Activated CD4-positive, alpha-beta T cell treated with anti-CD3 and anti-CD28 coated beads for 1 hour (primary cell): ENCODE measurements at places on chromosomes 1 and 21.

- peak; percentile 11 for DNase-seq
Observed at GRCh38 chr1:241518476-241519307, 863 bp downstream of the FH start.

DNA sequence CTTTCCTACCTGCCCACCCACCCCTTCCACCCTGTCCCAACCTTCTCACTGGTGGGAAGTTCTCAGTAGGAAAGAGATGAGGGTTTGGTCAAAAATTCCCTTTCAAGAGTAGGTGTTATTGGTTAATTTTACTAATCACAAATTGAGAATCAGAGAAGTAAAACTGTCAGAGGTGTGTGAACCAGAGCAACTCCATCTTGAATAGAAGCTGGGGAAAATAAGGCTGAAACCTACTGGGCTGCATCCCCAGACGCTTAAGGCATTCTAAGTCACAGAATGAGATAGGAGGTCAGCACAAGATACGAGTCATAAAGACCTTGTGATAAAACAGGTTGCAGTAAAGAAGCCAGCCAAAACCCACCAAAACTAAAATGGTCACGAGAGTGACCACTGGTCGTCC lies 11.5 kb downstream of the PLA2G2D start:
- DNase-seq, result no peak

GRCh38 chr1:204672482-204673121 lies 12.9 kb downstream of the LRRN2 start:
- no peak for DNase-seq

GRCh38 chr21:26641062-26641461 lies 68.0 kb upstream of the CYYR1 start:
- DNase-seq, result no peak

DNA sequence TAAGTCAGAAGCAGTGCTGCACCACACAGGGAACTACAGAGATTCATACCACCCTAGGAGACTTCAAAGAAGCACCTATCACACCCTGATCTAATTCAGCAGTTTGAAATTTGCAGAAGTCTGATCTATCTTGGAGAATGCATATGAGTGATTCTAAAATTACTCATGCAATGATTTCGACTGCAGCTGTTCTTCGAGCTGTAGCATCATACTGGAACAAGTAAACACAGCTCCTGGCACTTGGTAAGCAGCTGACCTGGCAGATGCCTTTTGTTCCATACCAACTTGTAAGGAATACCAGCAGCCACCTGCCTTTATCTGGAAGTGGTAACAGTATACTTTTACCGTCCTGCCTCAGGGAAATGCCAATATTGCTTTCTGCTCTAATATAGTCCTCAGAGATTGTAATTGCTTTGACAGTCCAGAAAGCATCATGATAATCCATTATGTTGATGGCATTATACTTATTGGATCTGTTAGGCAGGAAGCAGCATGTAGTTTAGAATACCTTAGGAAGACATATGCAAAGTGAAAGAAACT lies 25.7 kb downstream of the AADACL4 start:
- DNase-seq, result no peak
